ENCODE measurements at places on chromosomes 13 and 19.

DNA sequence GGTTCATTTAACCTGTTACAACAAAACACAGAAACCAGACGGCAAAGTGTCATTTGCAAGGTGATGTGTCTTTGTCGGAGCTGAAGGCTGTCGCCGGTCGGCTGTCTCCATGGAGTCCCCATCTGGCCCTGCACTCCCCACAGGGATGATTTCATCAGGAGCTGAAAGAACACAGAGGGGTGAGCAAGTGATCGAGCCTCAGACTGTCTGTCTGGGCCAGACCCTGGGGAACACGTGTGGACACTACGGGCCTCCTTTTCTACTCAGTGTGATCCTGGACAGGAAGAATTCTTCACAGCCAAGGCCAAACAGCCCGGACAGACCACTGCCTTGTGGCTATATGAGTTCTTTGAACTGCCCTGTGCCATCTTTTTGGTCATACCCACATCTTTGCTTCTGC lies 85.1 kb downstream of the RNASEH2B start:
- DNase-seq, result no peak

GRCh38 chr19:38693380-38694223 lies 46.2 kb downstream of the ACTN4 start:
- no peak for DNase-seq

- no peak for DNase-seq
Measured at GRCh38 chr13:43132257-43132656, 108.9 kb downstream of the DNAJC15 start.

DNA sequence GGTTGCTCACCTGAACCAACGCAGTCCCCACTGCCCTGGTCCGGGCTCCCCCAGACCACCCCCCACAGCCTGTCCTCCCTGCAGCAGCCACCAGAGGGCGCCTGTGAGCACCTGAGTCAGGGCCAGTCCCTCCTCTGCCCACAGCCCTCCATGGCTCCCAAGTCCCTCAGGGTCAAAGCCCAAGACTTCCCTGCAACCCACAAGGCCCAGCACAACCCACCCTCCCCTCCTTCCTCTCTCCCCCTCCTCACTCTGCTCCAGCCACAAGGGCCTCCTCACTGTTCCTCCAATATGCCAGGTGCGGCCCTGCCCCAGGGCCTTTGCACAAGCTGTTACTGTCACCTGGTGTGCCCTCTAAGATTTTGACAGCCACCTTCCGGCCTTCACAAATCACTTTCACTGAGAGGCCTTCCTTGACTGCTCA lies 10.9 kb downstream of the GNA15 start:
- DNase-seq, result peak; percentile 29

DNA sequence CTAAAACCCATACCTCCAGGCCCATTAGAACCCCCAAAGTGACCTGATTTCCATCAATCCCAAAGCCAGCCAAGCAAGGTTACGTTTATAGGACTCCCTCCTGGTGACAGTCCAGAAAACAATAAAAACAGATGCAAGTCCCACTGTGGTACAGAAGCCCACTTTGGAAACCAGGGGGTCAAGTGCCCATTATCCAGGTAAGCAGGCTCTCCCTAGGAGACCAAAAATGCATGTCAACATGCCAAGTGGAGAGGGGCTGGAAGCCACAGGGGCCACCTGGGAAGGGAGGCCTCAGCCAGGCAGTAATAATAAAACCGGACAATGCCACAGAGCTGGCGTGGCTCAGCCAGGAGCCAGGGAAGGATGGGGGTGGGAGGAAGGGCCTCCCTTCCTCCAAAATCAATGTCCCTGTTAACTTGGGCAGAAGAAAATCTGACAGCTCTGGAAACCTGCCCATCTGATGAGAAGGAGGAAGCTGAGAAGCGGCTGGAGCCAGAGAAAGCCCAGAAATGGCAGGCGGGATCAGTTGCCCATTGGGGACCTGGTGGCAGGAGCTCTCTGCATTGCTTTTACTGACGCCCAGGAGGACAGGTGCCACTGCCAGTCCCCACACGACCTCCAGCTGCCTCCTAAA lies 160.4 kb downstream of the ZIC5 start:
- no peak for DNase-seq

- no peak for DNase-seq
Measured at GRCh38 chr19:16623576-16623975, 4.4 kb downstream of the MED26 start.

DNA sequence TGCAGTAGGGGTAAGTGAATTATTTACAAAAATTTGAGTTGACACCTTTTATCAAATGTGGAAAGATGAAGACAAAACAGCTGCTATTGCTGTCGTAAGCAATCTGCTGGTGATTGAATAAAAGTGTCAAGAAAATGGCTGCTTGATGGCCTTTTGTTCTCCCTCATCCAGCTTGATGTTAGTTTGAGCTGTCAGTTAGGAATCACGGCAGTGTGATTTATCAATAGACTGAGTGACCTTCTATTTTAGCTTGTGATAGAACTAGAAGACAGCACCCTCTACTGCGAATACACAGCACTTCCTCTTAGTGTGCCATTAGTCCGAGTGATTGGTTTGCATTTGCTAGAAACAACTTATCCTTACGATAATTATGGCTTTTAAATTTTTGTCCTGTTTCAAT lies 76.3 kb downstream of the MZT1 start:
- no peak for DNase-seq

- DNase-seq, result no peak
Measured at GRCh38 chr13:42495255-42495654, 78.7 kb upstream of the TNFSF11 start.

DNA sequence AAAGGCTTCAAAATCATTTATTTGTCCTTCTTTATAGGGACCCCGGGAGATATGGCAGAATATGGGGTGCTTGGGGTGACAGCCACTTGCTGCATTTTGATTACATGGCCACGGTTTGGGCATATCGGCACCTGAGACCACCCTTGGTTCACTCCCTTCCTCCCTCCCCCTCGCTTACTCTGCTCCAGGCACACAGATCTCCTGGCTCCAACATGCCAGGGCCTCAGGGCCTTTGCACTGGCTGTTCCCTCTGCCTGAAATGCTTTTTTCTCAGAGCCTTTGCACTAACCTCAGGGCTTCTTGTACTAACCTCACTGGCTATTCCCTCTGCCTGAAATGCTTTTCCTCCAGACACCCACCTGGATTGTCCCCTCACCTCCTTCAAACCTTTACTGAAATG lies 23.8 kb downstream of the VAV1 start:
- no peak for DNase-seq

DNA sequence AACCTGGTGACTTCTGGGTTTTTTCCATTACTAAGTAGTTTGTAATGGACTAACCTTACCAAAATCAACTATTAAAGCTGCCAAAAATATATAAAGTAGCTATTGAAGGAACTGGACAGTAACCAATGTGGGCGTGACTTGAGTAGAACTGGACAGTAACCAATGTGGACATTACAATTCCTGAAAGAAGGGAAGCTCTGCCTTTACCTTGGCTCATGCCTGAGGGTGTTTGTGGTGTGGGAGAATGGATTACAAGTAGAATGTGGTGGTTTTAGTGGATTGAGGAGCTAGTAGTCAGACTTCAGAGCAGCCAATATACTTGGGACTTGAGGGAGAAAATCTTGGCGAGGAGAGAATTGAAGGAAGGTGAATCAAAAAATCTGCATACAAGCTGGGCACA lies 17.5 kb downstream of the LRRC63 start:
- no peak for DNase-seq

DNA sequence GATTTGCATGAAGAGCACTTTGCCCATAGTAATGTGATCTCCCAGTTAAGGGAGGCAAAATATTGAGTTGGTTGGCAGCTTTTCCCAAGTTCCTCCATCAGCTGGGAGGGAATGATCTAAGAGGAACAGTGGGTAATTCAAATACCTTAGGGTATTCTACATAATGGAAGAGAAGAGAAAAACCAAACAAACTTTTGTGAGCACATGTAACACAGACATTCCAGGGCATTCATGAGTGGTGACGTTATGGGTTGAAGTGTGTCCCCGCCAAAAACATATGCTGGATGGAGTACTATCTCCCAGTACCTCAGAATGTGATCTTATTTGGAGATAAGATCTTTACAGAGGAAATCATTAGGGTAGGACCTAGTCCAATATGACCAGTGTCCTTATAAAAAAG lies 220.1 kb downstream of the FOXO1 start:
- DNase-seq, result no peak

GRCh38 chr19:31351056-31351854 lies 2.0 kb upstream of the TSHZ3 start:
- no peak for DNase-seq

All from stimulated activated CD4-positive, alpha-beta T cell treated with anti-CD3 and anti-CD28 coated beads, Interleukin-1b, Interleukin-23, amount 100 ng/mL, for 1 hour (primary cell).